ENCODE measurements at places on chromosomes 2 and 18.

DNA sequence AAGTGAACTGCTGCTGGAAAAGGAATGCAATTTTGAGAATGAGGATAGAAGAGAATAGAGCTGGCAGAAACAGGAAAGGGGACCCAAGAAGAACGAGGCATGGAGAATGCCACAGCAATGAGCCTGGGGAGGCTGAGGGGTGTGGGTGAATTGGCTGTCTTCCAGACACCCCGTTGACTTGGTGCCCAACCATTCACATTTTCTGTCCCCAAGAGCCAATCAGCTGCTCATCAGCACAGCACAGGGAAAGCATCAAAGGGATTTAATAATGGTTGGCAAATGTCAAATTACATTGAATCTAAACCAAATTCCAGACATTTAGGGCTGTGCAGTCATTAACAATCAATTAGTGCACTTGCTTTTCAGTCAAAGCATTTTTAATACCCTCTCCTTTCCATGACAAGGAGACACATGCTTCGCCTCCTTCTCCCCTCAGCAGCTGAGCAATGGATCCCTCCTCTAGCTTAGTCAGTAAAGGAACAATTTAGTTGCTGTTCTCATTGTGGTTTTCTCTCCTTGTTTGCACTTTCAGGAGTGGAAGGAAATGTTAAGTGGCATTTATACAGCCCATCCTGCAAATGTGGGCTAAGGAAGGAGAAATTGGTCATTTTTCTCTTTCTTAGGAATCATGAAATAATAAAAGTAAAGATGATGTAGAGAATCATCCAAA, 98.8 kb downstream of the KLF7 start:
- no peak for DNase-seq

- no peak for DNase-seq
Observed at GRCh38 chr2:153953761-153954160, 82.0 kb downstream of the GALNT13 start.

DNA sequence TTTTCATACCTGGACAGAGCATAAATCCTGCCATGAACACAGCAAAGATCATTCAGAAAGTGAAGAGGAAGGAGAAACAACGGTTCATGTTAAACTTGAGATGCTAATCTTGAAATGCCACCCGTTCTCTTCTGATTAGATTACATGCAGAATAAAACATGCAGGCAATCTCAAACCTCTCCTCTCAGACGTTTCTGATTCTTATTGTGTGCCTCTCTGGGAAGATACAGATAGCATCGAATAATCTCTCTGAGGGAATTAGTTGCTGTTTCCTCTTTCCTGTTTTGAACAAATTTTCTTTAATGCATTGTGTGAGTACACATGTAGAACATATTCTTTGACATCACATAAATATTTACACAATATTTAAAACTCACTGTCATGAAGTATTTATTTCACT, 313.4 kb downstream of the PRKCE start:
- no peak for DNase-seq

- DNase-seq: no peak
Observed at GRCh38 chr2:169131587-169132512, 62.5 kb downstream of the DHRS9 start.

DNA sequence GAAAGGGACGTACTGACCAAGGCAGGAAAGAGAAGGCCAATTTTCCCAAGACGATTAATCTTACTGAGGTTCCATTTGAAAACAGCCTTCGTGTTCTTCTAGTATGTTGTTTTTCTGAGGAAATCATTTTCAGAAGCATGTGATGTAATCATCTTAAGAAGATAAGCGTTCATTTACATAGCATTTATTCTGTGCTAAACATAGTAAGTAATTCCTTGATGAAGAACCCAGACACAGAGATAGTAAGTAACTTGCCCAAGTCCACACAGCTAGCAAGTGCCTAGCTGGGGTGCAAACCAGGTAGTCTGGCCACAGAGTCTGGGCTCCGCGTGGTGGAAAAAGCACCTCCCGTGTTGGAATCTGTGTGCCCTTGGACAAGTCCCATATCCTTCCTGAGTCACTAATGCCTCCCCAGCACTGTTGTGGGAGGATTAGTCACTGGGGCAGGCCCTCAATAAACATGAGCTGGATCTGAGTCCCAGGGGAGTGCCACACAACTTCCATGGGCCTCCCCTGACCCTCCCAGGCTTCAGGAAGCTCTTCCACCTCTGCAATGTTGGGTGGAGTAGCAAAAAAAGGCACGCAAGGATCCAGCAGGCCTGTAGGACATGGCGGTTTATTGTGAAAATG, 26.9 kb upstream of the ASAP2 start:
- DNase-seq: no peak

DNA sequence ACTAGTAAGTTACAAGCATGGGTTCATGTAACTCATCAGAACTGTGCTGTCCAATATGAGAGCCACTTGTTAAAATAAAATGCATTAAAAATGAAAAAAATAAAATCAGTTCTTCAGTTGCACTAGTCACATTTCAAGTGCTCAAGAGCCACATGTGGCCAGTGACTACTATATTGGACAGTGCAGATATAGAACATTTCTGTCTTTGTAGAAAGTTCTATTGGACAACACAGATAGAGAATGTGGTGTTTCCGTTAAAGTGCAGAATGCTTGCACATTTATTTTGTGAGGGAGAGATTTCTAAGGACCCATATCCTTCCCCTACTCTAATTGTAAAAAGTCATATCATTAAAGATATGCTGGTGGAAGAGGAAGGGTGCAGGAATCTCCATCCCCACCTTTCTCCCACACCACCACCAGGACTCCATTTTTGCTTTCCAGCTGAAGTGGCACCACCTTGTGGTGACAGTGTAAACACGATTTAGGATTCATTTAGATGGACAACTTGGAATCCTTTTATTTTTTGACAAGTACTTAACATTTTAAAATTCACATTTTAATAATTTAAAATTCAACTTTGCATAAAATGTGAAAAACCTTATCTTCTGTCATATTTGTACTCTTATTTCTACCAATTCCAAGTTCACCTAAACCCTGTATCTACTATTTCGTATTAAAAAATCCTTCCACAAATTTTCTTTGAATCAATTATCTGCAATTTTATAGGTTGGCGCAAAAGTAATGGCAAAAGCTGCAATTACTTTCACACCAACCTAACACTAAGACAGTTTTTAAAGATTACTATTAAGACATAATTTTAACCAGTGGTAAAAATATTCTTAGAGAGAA, 9.4 kb upstream of the CD302 start:
- DNase-seq: peak; percentile 16

GRCh38 chr18:8322486-8322885, 286.8 kb upstream of the RAB12 start:
- no peak for DNase-seq

- no peak for DNase-seq
Observed at GRCh38 chr2:125364192-125364983, 1291.6 kb upstream of the GYPC start.

DNA sequence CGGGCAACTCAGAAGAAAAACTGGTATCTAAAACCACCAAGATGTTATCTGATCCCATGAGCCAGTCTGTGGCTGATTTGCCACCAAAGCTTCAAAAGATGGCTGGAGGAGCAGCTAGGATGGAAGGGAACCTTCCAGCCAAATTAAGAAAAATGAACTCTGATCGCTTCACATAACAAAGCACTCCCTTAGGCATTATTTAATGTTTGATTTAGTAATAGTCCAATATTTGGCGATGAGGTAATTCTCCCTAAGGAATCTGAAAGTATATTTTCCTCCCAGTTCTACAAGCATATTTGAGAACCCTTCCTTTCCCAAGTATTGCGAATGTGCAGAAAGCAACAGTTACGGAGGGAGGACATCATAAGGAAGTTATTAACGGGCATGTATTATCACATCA, 156.6 kb downstream of the KCNJ3 start:
- no peak for DNase-seq

DNA sequence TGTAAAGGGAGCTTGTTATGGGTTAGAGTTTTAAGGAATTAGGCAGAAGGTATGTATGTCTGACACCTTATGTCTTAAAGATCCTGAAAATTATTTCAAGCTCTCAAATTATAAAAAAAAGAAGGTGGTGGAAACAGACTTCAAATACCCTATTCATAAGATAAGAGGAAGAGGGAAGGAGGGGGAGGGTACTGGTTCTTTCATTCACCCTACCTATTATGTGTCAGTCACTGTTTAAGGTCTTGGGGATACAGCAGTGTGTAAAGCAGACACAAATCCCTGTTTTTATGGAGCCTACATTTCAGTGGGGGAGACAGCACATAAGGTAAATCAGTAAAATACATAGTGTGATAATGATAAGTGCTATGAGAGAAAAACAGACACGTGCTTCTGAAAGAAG, 184.4 kb downstream of the FHOD3 start:
- no peak for DNase-seq

GRCh38 chr2:222782201-222782730, 78.6 kb upstream of the ACSL3 start:
- no peak for DNase-seq

DNA sequence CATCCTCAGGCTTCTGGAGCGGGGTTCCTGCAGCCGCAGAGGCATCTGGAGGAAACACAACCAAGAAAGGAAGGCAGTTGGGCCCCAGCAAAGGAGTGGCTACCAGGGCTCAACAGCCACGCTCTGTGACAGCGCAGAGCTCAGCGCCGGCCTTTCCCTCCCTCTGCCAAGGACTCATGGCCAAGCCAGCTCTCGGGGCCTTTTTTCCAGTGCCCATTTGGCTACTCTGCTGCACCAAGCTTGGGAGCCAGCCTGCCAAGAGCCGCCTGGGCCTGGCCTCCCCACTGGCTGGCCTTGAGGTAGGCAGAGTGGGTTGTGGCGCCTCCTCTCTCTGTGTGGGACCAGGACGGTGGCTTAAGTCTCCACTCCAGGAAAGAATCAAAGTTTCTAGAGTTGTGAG, 7.2 kb upstream of the CCDC74A start:
- DNase-seq: no peak

GRCh38 chr2:151315381-151315903, 26.0 kb upstream of the NMI start:
- no peak for DNase-seq

- DNase-seq: no peak
Observed at GRCh38 chr2:7721413-7721995, 804.3 kb downstream of the RNF144A start.

GRCh38 chr2:14902953-14903352, 270.4 kb downstream of the LRATD1 start:
- DNase-seq: no peak

DNA sequence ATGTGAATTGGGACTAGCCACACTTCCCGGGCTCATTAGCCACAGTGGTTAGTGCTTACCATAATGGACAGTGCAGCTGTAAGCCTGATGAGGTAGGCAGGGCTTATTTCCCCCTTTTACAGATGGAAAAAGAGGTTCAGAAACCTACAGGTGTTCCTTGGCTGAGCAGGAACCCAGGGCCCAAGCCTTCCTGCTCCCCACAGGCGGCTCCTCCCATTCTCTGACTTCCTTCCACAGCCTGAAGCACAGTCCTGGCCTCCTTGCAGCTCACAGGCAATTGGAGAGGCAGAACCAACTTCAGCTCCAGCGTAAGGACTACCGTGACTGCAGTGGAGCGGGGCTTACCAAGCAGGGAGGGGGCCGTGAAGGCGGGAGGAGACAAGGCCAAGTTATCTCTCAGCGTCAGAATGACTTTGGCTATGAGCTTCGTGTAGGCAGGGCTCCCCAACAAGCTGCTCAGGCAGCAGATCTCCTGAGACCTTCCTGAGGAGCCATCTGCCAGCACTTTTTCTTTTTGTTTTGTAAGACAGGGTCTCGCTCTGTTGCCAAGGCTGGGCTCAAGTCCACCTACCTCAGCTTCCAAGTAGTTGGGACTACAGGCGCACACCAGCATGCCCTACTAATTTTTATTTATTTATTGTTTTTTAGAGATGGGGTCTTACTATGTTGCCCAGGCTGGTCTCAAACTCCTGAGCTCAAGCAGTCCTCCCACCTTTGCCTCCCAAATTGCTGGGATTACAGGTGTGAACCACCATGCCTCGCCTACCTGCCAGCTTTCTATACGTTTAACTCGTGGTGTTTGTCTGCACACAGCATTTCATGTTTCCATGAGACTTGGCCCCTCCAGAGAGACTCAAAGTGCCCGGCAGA, 34.2 kb upstream of the NT5DC4 start:
- no peak for DNase-seq

GRCh38 chr18:77025831-77026363, 106.7 kb downstream of the MBP start:
- no peak for DNase-seq
